ENCODE measurements at places on chromosomes 2 and 18.

GRCh38 chr2:217332417-217332791 is 472.5 kb upstream of the TNP1 start:
- DNase-seq, result no peak

- no peak for DNase-seq
Measured at GRCh38 chr2:241151934-241152660, 1.8 kb downstream of the PPP1R7 start.

DNA sequence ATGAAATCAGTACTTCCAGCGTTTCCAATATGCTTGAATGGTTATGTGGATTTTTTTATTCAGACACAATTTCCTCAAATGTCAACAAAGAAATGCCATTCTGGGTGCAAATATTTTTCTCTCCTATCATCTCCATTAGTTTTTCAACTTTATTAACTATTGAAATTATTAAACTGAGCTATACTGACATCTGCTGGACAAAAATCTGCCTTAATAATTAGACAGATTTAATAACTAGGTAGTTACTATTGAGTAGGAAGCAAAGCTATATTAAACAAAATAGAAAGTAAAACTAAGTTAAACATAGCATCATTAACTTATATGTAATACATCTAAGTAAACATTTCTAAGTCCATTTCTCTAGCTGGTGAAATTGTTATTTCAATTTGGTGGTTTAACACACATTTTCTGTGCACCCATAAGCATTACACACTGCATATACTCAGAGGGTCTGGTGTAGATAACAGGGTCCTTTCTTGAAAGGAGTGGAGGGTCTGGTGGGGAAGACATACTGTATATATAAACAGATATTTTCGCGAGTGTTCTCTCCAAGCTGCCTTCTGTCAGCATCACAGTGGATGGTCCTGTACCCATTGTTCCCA is 77.0 kb downstream of the LANCL1 start:
- no peak for DNase-seq

GRCh38 chr2:162123806-162124758 is 28.0 kb downstream of the GCG start:
- no peak for DNase-seq

DNA sequence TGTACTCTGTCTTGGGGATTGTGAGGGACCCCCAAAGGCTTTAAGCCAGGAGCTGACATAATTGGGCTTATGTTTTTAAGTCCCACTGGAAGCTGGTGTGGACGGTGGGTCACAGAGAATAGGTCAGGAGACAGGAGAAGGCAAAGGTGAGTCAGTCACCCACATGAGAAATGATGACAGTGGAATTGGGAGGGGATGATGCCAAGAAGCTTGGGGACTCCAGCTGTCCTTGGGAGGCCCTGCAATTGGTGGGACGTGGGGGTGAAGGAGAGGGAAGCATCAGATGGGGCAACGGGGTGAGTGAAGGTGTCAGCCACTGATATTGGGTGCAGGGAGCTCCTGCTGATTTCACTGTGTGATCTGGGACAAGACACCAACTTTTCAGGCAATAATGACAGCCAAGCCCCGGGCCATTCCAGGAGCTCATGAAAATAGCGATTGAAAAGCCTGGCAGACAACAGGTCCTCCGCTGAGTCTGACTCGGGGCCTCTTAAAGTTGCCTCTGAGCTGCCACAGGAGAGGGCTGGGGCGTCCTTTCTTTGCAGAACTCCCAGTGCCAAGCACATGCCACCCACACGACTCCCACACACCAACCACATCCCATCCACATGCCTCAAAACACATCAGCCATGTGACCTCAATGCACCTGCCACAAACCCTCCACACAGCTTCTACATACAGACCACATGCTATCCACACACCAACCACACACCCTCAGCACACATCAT is 13.4 kb downstream of the TNS1 start:
- no peak for DNase-seq

- no peak for DNase-seq
Measured at GRCh38 chr2:49978341-49978740, 824.0 kb upstream of the FSHR start.

- peak; percentile 83 for DNase-seq
Measured at GRCh38 chr2:37231241-37232130, at the start of the genes CEBPZ and NDUFAF7. Gene CEBPZ, minus strand, starts transcription at chr2:37231596. Its CDS starts 29 bp downstream, at chr2:37231567. Gene NDUFAF7, plus strand, starts transcription at chr2:37231658. Its CDS starts 48 bp downstream, at chr2:37231706.

- no peak for DNase-seq
Measured at GRCh38 chr2:128134573-128134972, 43.6 kb downstream of the UGGT1 start.

GRCh38 chr2:42969231-42970150 is 177.1 kb upstream of the HAAO start:
- no peak for DNase-seq

DNA sequence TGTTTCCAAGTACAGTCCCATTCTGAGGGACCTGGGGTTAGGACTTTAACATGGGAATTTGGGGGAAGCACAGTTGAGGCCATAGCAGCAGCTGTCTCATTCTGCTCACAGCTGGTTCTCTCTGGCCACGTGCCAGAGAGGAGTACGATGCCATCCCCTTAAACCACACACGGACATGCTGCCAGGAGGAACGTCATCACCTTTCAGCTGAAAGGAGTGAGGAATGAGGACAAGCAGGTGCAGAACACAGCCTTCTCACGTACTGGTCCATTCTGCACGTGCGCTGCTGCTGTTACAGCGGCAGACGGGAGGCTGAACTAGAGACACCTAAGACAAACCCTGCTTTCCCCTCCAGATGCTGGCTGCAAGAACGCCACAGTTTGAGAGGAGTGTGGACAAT is 33.5 kb downstream of the ODC1 start:
- DNase-seq, result no peak

DNA sequence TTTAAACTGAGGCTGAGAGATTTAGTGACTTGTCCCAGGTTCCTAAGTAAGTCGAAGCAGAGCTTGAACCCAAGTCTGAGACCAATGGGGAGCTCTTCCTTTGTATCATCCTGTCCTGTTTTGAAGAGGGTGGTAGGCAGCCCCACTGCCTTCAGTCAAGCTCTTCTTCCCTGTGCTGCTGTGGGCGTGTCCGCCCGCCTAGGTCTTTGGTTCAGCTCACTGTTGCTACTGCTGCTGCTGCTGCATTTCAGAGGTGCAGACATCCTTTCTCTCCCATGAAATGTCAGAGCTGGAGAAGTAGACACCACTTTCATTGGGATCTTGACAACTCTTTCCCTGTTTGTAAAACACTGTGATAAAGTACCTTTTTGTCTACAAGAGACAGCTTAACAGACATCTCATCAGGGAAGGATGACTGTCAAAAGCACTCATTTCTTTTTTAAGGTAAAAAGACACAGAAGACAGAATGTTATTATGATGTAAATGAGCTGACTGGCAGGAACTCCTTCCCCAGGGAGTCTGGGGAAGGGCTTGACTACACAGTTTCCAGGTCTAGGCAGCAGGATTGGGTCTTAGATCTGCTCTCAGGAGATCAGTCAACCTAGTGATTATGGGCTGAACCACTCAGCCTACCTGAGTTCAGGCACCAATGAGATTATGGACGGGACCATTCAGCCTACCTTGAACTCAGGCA is 91.7 kb upstream of the TRIB2 start:
- DNase-seq, result no peak

GRCh38 chr2:26696351-26696816 is 3.9 kb downstream of the KCNK3 start:
- no peak for DNase-seq

- DNase-seq, result no peak
Measured at GRCh38 chr2:148515976-148516375, 128.6 kb upstream of the EPC2 start.

GRCh38 chr18:57141208-57142129 is 5.4 kb upstream of the BOD1L2 start:
- no peak for DNase-seq

- DNase-seq, result no peak
Measured at GRCh38 chr2:229408356-229408755, 137.3 kb upstream of the PID1 start.

- no peak for DNase-seq
Measured at GRCh38 chr2:46643493-46643892, 164.1 kb downstream of the TMEM247 start.

Data from stimulated activated CD8-positive, alpha-beta memory T cell treated with anti-CD3 and anti-CD28 coated beads, Interleukin-15, amount 100 ng/mL, for 4 hours (primary cell).